Stimulated activated effector memory CD8-positive, alpha-beta T cell treated with anti-CD3 and anti-CD28 coated beads, Interleukin-12 subunit alpha, Interleukin-12 subunit beta, amount 100 ng/mL, for 72 hours (primary cell): ENCODE measurements at places on chromosomes 6 and 20.
A peak's percentile ranks its signal among the peaks of the same experiment; 100 is the strongest.

DNA sequence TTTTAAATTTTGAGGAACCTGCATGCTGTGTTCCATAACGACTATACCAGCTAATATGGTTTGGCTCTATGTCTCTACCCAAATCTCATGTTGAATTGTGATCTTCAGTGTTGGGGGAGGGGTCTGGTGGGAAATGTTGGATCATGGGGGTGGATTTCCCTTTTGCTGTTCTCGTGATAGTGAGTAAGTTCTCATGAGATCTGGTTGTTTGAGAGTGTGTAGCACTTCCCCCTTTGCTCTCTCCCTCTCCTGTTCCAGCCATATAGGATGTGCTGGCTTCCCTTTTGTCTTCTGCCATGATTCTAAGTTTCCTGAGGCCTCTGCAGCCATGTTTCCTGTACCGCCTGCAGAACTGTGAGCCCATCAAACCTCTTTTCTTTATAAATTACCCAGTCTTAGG, 61.8 kb upstream of the NEDD9 start:
- no peak for DNase-seq

- DNase-seq = no peak
Observed at GRCh38 chr6:140729521-140729920, 1355.1 kb upstream of the CITED2 start.

- DNase-seq = peak; percentile 26
Observed at GRCh38 chr20:23690581-23690980, 1.7 kb upstream of the CST4 start.

- no peak for DNase-seq
Observed at GRCh38 chr6:56961151-56961550, 6.2 kb downstream of the BEND6 start.

GRCh38 chr6:119334535-119335264, 14.9 kb downstream of the MAN1A1 start:
- DNase-seq = no peak
